ENCODE measurements at places on chromosomes 7 and 10.
A peak's percentile ranks its signal among the peaks of the same experiment; 100 is the strongest.

DNA sequence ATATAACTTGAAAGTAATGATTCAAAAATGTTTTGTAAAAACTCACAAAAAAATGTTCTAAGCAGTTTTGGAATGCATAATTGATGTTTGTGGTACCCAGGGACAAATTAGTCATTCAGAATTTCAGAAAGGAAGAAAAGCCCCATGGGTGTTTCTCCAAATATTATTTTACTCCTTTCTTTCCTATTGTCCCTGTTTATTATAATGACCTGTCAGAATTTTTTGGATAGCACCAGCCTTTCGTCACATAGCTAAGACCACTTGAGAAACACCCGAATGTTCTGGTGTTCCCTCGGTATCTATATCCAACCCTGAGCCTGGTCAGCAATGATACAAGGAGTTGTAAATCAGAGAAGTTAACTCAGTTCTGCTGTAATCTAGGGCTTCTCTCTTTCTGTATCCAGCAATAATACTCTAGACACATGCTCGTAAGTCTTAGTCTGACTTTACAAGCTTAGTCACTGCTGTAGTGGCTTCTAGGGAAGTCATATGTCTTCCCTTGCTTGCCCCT is 64.8 kb upstream of the MEOX2 start:
- no peak for DNase-seq

DNA sequence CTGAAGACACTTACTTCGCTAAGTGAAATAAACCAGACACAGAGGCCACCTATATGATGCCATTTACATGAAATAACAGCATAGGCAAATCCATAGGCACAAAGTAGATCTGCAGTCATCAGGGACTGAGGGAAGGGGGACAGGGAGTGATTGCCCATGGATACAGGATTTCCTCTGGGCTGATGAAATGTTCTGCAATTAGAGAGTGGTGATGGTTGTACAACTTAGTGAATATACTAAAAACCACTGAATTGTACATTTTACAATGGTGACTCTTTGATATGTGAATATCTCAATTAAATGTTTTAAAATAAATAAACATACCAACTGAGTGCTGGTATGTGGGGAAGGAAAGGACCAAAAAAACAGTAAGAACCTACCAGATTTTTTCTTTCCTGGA is 20.4 kb downstream of the PPA1 start:
- no peak for DNase-seq

DNA sequence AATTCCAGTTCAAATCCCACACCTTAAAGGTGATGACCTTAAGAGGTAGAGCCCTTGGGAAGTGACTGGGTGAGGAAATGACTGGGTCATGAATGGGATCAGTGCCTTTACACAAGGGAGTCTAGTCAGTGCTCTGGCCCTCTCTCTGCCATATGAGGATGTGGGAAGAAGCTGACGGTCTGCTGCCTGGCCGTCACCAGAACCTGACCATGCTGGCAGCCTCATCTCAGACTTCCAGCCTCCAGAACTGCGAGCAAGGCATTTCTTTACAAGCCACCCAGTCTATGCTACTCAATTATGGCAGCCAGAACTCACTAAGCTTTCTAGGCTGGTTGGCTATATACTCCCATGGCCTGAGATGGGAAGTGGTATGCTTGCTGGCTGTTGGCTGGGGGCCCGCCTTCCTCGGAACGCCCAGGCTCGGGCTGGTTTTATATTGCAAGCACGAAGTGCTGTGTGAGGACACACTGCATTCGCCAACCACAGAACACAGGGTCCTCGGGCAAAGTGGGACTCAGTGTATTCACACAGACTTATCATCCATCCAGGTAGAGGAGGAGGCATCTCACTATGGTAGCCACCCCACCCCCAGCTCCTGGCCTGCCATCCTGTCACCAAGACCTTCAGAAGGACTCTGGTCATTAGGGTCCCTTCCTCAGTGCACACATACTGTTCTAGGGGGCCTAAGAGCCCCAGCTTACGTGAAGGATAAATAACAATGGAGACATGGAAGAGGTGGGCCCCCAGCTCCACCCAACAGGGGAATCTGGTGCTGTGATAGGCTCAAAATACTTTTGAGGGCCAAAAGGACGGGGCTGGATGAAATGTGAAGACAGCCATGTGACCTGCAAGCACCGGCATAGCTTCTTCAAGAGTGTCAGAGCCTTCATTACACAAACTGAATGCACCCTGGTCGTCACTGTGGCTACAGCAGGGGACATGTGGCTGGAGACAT is 49.0 kb downstream of the ZRANB1 start:
- no peak for DNase-seq

GRCh38 chr7:132152131-132152889 is 424.0 kb downstream of the PLXNA4 start:
- DNase-seq: no peak

DNA sequence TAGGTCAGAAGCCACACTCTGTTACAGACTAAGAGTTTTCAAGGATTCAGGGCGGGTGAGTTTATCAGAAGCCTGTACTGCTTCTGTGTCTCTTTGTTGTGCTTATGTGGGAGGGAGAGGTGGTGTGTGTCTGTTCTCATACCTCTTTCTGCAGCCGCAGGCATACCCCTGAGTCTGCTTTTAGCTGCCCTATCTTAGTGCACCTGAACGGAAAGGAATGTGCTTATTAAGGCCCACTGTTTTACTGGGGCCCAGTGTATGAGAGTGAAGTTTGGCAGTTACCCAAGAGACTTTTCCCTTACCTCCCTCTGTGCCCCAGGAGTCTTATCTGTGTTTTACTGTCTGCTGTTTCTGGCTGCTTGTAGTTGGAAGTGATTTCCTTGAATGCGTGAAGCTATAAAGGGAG is 104.3 kb downstream of the TYW1 start:
- no peak for DNase-seq

DNA sequence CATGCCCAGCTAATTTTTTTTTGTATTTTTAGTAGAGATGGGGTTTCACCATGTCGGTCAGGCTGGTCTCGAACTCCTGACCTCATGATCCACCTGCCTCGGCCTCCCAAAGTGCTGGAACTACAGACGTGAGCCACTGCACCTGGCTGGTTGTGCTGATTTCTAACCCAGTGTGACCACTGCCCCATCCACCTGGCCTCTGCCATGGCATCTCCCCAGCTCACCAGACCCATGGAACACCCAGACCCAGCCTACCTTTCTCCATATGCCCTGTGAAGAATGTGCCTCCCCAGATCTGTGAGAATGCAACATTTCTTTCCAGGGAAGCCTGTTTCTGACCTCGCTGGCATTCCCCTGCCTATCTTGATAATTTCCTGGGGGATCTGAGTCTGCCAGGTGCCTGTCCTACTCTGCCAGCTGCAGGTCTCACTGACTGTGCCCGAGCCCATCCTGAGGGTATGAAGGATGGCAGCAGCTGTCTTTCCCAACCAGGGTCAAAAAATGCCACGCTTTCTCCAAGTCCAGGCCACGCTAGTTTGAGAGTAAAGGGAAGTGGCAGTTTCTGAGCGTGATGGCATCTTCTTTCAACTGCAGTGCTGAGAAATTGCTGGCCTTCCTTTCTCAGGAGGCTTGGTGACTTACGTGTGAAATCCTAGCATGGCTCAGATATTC is 324.4 kb upstream of the ZNF32 start:
- DNase-seq: no peak

DNA sequence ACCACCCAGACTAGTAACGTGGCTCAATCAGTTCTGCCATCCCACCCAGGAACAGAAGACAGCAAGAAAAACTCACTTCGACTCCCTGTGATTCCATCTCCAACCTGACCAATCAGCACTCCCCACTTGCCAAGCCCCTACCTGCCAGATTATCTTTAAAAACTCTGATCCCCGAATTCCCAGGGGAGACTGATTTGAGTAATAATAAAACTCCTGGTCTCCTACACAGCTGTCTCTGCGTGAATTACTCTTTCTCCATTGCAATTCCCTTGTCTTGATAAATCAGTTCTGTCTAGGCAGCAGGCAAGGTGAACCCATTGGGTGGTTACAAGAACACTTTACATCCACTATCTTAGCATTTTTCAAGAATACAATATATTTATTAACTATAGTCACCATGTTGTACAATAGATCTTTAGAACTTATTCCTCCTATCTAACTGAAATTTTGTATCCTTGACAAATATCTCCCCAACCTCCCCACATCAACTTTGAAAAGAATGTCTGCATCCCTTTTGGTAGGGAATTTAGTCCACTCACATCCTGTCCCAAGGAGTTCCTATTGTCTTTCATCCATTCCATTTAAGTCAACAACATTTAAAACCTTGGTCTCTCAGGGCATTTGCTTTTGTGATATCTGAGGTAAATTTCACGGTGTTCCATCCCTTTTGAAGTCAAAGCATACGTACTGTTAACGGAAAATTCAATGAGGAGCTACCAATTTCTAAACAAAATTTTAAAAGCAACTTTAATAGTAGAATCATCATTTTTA is 163.7 kb downstream of the MACC1 start:
- no peak for DNase-seq

DNA sequence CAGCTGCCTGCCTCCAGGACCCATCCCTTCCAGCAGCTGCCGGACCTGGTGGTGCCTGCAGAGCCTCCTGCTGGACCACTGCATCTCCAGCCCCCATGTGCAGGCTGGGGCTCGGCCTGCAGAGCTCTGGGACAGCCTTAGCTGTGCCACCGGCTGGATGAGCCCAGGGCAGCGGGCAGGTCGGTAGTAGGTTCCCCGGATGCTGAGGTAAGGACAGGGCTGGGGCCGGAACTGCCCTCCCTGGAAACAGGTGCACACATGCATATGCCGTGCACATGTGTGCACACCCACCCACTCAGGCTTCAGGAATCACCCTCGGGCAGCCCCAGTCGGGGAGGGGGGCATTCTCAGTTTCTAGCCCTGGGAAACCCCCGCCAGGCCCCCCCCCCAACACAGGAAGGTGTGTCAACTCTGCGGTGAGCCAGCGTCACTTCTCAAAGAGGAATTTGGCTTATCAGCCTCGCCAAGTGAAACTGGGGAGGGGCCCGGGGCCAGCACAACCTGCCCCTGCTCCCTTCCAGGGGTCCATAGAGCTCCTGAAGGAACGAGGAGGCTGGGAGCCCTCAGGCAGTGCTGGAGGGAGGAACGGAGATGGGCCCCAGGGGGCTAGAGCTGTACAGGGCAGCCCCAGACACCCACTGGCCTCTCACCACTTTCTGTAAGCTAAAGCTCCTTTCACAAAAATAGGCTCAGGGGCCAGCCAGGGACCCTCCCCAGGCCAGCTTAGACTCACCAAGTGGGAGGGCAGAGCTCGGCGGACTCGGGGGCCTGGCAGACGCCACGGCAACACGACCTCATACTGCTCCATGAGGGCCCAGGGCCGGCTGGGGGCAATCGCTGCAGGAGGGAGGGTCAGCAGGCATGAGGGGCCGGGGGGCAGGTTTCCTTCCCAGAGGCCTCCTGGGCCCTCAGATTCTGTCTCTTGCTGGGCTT is 1.7 kb downstream of the ADAM8 start:
- no peak for DNase-seq

GRCh38 chr10:24041834-24042233 is 167.1 kb upstream of the KIAA1217 start:
- DNase-seq: no peak

DNA sequence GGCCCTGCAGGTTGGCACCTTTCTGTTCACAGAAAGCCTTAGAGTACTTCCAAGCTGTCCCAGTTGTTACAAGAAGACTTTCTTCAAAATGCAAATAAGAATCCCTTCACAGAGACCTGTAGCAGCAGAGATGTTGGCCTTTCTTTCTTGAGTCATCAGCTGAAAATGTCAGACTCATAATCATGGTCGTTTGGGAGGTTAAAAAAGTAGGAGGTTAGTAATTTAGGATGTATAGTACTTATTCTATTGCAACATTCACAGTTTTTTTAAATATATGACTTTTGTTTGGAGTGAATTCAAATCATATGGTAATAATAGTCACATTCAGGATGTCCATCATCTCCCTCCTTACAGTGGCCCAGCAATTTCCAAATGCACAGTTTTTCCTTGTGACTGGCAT is 223.9 kb upstream of the GLI3 start:
- no peak for DNase-seq

- no peak for DNase-seq
Observed at GRCh38 chr7:101555269-101555920, 73.7 kb downstream of the MYL10 start.

DNA sequence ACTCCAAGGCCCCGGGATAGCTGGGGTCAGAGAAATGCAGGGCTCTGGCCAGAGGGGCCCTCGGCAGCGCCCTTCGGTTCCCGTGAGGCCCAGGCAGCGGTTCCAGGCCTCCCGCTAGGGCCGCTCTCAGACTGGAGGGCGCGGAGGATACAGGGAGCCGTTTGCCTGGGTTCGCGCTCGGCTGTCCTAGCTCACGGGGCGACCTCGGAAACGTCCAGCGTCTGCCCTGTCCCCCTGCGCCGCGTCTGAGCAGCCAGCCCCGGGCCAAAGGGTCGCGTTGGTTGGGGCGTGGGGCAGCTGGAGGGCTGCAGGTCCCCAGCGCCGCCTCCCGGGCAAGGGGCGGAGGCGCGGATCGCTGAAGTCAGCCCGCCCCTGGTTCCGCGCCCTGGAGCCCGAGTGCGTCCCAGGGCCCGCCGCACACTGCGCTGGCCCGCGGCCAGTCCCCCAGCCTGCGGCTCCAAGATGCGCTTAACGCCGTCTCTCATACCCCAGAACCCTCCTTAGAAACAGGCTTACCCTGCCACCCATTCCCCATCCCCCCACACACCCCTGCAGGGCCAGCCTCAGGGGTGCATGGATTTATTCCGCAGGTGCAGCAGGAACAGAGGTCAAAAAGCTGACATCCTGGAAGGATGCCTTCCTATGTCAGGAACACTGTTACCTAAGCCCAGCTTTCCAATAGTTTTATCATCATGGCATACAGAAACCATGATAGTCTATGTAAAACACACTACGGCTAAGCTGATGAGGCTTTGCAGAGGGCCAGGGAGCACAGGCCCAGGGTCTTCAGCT is 22.1 kb upstream of the OPN4 start:
- DNase-seq: no peak

GRCh38 chr10:130807096-130807495 is 504.4 kb downstream of the TCERG1L start:
- DNase-seq: no peak

DNA sequence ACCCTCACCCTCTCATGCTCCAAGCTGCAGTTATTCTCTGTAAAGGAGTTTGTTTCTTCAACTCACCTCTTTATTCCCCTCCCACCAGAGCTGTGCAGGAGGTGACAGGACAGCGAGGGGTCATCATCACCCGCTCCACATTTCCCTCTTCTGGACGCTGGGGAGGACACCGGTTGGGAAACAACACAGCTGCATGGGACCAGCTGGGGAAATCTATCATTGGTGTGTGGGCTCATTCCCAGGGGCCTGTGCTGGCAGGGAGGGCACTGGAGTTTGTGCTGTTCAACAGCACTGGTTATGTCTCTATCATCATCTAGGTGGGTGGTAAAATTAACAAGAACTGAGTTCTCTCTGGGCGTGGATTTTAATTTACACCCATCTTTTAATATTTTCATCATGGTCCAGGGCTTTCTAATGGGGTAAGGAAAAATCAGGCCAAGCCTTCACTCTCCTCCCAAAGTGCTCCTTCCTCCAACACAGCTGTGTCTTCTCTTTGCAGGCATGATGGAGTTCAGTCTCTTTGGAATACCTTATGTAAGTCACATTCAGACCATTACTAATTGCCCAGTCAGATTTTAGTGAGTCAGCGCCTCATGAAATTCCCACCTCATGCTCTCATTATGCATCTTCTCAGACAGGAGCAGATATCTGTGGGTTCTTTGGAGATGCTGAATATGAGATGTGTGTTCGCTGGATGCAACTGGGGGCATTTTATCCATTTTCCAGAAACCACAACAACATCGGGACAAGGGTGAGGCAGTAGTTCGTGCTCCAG is 61.6 kb downstream of the PRSS58 start:
- DNase-seq: peak; percentile 3

All from H54 (cell line).